ENCODE measurements at places on chromosomes 1 and 21.

GRCh38 chr1:44034976-44035716 is 3.9 kb upstream of the SLC6A9 start:
- no peak for DNase-seq

DNA sequence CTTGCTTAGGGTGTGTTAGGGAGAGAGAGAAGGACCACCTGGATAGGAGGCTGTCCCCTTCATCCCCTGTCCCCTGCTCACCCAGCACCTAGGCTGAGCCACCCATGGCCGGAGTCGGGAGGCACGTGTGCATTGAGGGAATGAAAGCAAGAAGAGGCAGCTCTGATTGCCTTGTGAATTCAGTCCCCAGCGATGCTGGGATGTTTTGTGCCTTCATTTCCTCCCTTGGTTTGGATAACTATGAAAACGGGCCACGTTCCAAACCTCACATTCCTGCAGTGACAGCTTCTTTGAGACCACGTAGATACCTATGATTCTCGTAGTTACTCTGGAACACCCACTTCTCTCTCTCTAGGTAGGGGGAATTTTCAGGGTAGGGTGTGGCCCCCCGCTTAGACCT is 67.1 kb downstream of the MAN1C1 start:
- DNase-seq = no peak

GRCh38 chr1:216005916-216006315 is 417.3 kb downstream of the USH2A start:
- DNase-seq = no peak

DNA sequence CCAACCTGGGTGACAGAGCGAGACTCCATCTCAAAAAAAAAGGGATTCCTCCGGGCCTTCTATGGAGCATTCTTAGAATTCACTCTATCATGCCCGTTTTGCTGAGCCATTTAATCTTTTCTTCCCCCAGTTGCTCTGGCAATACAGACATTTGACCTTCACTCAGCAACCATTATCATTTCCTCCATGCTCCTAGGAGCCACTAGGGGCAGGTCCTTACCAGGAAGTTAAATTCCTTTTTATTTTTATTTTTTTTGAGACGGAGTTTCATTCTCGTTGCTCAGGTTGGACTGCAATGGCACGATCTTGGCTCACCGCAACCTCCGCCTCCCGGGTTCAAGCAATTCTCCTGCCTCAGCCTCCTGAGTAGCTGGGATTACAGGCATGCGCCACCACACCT is 9.7 kb upstream of the CGN start:
- DNase-seq = peak; percentile 11

GRCh38 chr1:232628335-232629249 is 1.3 kb downstream of the SIPA1L2 start:
- DNase-seq = no peak

- no peak for DNase-seq
Observed at GRCh38 chr1:51325878-51326755, 4.2 kb downstream of the TTC39A start.

- DNase-seq = no peak
Observed at GRCh38 chr1:15820478-15820877, 13.0 kb upstream of the UQCRHL start.

DNA sequence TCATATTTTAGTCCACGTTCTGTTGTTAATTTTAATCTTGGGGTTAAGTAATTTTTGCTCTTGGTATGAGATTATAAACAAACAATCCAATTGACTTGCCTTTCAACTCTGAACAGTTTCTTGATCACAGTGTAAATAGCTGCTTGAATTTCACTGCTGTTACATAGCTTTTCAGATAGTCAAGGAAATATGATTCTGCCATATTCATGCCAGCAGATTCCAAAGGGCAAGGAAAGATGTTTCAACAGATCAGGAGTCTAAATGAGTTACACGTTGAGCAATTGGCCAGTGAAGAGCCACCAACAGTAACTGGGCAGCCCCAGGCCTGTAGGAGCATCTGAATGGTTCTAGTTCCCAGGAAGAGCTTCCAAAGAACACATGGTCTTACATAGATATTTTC is 93.6 kb downstream of the LEPR start:
- no peak for DNase-seq

- DNase-seq = no peak
Observed at GRCh38 chr1:118983558-118984041, 4.5 kb downstream of the TBX15 start.

DNA sequence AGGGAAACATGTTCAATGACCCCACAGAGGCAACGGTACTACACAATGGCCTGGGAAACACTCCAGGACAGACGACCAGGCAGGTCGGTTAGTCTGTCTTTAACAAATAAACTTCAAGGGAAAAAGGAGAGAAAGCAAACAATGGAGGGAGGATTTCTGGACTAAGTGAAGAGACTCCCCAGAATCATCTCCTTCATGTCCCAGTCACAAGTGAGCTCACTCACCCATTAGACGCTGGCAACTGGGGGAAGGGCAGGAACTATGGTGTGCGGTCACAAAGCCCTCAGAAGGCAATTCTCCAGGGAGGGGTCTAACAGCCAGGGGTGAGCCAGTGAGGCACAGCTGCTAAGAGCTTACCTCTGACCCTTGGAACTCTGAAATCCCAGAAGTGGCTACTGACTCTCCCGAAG is 55.7 kb upstream of the NADK start:
- DNase-seq = no peak

- peak; percentile 72 for DNase-seq
Observed at GRCh38 chr1:167666416-167666815, 36.4 kb downstream of the RCSD1 start.

GRCh38 chr1:226490426-226490809 is 58.1 kb upstream of the STUM start:
- DNase-seq = no peak

DNA sequence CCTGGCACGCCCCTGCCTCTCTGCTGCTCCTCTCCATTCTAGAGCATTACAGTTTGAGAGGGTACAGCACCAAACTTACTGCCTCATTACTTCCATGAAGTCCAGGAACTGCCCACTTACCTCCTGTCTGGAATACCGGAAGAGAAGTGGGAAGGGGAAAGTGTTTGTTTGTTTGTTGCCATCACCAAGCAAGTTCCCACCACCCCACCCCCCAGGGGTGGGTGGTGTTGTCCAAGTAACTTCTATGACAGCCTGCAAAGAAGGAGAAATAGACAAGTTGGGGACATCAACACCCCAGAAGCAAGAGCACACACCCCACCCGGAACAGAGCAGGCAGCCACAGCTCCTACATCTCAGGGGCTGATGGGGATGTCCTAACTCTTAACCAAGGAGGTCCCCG is 18.0 kb downstream of the OPTC start:
- no peak for DNase-seq

DNA sequence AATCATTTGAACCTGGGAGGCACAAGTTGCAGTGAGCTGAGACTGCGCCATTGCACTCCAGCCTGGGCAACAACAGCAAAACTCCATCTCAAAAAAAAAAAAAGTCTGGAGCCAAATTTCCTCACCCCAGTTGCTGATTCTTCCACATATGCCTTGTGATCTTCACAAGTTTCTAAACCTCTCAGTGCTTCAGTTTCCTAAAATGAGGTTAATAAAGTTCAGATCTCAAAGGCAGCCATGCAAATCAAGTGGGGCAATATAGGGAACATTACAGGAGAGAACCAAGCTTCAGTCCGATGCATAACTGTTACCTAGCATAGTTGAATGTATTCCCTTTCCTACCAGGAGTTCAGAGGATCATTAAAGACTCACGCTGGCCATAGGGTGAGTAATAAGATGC is 4.8 kb downstream of the ITLN1 start:
- DNase-seq = no peak

All from ELF-1 (cell line).